ENCODE measurements at places on chromosomes 16 and 17. TPM values are rescaled to one million over a fixed set of nuclear protein-coding genes. Genes with fewer than 3 reads are reported as not detected.

The EFNB3 gene
- total RNA-seq, result 0.22 TPM

The KRTAP4-4 gene
- total RNA-seq, result not detected

The SLC9A5 gene
- total RNA-seq, result 0.22 TPM

The PPY gene
- total RNA-seq, result not detected

The CCL4L2 gene
- total RNA-seq, result not detected

The RHBDF1 gene
- total RNA-seq, result 12.6 TPM

The UTP18 gene
- total RNA-seq, result 26.2 TPM

The TCAP gene
- total RNA-seq, result under 0.01 TPM

The TLCD3B gene
- not detected for total RNA-seq

The FBF1 gene
- 3.8 TPM for total RNA-seq

The TIMP2 gene
- total RNA-seq, result 69.2 TPM

The TBC1D3K gene
- total RNA-seq, result not detected

The ENPP7 gene
- not detected for total RNA-seq

GRCh38 chr17:73759324-73759723 is 115.1 kb upstream of the SDK2 start:
- DNase-seq, result no peak

DNA sequence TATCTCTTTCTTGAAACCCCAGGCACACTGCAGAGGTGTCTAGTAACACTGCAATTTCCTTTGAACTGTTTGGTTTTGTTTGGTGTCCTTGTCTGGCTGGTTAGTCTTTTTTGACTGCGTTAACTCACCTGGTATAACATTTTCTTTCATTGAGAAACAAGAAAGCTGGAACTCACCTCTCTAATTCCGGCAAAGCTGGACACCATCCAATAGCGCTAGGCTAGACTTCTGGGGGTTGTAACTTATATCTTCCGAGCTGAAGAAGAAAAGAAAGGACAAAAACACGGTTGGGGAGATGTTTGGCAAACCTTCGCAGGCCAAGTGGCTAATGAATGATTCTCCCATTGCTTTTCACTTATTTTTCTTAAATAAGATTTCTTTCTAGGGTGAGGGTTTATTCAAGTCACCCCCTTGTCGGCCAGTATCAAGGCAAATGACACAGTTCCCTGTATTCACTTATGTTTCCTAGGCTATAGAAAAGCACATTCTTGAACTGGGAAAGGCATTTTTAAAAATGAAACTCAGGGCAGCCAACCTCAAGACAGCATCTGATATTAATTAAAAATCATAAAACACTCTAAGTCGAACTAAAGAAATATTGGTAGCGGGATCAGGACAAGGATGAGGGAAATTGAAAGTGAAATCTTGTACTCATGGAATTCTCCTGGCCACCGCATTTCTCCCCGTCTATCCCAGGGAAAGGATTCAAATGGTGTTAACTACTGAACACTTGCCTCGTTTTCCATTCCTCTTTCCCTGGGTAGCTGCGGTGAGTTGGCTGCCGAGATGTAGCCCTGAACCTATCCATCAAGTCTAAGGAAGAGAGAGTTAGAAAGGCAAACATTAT is 95.9 kb upstream of the ZFHX3 start:
- peak; percentile 41 for DNase-seq

- DNase-seq, result no peak
Observed at GRCh38 chr16:14263011-14263410, 191.9 kb downstream of the MRTFB start.

DNA sequence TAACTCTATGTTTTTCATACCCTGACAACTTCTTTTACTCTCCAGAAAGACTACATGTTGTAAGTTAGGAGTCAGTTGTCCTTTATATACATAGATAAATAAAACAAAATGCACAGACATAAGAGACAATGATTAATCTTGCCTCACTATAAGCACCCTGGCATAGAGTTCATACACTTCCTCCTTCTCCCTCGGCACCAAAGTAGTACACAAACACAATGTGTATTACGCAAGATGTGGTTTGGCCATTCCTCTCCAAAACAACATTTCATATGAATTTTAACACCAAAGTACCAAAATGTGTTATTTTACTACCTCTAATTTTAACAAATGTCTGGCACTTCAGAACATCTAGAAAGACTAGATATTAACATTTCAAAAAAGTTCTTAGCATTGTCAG is 17.2 kb upstream of the SLFN11 start:
- no peak for DNase-seq

GRCh38 chr16:82497139-82497538 is 129.6 kb upstream of the CDH13 start:
- no peak for DNase-seq

DNA sequence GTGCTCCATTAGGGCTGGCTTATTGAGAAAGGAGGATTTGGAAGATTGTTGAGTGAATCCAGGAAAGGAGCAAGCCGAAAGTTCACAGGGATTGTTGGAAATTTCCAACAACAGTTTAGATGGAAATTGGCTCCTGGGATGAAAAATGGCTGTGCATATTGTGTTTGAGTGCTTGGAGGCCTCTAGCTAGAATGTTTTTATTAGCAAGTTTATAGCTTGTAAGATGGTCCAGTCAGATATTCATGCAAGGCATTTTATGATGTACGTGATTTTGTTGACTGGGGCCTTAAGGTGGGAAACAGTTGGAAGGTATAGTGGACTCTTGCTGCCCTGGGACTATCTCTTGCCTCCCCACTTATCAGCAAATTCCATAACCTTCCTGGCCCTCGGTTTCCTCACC is 216.7 kb downstream of the PRKCA start:
- peak; percentile 20 for DNase-seq

DNA sequence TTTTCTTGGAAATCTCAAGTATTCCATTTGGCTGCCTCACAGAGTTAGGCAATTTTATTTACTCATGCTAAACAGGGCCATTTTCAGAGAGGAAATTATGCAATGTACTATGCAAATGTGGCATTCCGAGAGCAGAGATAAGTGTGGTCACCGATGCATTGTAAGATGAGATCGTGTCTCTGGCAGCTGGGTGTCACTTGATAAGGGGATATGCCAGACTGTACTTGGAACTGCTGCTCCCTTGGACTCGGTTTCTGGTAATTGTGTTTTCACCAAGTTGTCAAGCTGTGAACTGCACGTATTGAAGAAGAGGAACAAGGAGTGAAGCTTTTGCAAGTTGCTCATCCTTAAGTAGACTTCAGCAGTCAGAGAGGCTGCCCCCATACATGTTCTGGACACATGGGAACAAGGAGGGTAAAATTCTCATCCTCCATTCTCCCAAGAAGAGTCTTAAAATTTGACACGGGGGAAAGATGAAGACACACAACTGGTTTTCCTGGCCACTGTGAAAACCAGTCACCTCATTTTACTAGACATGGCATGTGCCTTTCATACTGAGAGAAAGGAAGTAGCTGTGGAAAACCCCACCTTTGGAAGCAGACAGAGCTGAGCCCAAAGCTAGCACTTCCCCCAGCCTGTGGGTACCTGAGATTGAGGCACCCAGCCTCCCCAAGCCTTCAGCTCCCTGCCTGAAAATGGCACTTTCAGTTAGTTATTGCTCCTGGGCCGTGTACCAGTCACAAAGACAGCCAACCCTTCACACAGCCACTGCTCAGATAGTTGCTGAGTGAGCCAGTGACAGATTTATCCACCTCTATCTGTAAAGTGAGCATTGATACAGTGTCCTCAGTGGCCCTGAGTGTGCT is 150.7 kb downstream of the SOCS1 start:
- peak; percentile 55 for DNase-seq

DNA sequence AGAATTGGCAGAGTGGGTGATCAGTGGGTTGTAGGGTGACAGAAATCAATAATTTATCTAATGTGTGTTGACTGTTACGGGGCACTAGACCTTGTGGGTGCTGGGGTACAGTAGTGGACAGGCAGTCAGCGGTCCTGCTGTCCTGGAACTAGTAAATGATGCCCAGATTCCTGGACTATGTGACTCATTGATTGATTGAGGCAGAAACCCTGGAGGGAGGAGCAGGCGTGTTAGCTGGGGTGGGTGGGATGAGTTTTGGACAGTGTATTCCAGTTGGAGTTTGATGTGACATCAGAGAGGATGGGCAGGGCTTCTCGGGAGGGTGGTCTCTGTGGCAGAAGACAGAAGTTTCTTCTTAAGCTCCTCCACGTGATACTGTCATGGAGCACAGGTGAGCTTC is 24.4 kb downstream of the PRMT7 start:
- no peak for DNase-seq

DNA sequence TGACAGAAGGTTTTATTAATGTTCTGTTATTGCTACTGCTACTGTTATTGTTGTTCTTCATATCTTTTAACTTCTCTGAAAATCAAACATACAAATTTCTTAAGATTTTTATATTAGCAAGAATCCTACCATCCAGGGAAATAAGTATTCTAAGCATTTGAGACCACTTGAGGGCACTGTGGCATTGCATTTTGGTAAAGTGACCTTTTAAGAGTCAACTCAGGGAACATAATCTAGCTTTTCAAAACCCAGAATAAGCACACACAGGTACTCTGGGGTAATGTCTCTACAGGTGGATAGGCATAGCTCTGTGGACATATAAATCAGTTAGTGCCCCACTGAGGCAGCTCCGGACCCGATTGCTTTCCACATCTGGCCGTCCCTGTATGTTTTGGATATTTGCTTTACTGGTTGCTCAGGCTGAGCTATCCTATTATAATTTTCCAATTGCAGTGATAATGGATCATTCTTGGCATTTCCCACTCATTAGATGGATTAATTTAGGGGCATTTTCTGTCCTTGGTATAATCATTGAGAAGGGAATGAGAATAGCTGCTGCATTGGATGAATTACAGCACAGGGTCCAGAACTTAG is 1425.1 kb upstream of the CDH8 start:
- DNase-seq, result peak; percentile 73

- peak; percentile 30 for DNase-seq
Observed at GRCh38 chr16:27690608-27691007, 140.7 kb downstream of the KATNIP start.

- no peak for DNase-seq
Observed at GRCh38 chr16:58506241-58507194, 6.6 kb downstream of the NDRG4 start.

DNA sequence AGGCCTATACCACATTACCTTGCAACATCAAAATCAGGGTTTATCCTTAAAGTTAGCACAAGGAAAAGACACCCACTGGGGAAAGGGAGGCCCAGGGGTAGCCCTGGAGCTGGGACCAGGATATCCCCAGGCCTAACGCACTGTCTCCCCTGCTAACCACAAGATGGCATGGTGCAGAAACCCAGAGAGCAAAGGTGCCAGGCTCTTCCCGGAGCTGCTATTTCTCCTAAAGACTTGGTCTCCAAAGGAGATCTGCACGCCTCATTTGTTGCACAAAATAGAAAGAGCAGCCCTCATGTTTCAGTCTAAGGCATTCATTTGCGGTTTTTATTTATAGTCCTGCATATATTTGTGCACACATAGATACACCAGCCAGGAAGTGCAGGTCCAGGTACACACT is 408.6 kb downstream of the SOX9 start:
- DNase-seq, result no peak

DNA sequence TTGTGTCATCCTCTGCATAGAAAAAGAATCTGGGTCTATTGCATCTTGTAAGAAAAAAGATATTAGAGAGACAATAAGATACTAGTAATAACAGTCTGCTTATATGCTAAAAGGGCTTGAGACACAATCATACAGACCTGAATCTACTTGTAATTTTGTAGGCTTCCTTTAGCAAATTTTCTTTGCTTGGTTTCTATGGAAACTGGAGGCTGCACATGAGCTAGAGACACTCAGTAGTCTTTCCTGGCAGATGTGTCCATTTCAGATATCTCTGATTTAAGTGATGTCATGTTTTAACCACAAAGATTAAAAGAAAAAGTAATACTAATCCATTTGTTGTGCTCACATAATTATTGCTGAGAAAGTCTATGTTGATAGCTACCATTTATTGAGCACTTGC is 123.9 kb upstream of the GNAO1 start:
- DNase-seq, result no peak

DNA sequence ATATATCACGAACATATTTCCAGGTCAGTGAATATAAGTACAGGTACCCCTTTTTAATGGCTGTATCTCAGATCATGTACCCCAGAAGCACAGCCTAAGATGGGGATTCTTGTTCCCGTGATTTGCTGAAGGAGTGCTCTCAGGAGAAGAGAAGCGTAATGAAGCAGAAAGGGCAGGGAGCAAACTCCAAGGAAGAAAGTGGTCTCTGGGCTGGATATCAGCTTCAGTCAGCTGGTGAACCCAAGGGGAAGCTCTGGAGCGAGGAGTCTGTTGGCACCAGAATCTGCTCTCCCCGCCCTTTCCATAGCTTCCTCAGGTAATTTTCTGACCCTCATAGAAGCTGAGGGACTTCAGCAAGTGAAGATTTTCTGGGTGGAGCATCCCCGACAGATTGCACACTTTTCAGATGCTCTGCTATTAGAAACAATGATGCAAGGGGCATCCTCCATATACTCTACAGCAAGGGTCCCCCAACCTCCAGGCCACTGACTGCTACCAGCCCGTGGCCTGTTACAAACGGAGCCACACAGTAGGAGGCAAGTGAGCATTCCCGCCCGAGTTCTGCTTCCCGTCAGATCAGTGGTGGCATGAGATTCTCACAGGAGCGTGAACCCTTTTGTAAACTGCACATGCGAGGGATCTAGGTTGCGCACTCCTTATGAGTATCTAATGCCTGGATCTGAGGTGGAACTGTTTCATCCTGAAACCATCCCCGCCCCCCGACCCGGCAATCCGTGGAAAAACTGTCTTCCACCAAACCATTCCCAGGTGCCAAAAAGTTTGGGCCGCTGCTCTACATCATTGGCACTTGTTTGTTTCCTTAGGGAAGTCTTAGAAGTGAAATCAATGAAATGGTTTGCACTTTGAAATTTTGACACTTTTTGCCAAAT is 4.4 kb downstream of the FAHD1 start:
- no peak for DNase-seq

GRCh38 chr16:86998196-86999001 is 318.8 kb downstream of the C16orf95 start:
- no peak for DNase-seq

DNA sequence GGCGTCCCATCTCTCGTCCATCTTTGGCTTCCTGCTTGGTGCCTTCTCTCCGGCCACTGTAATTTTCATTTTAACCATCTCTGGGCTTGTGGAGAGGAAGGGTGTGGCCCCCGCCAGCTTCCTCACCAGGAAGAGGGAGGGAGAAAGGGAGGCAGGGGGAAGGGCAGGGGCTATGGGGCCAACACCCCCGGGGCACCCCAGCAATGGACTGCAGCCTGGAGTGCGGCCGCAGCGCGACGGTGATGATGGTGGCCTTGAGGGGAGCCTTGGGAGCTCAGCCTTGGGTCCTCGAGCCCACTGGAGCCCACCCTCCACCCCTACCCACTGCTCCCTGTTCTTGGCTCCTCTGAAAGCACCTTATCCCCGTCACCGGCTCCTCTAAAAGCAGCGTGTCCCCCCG is 9.5 kb downstream of the METRNL start:
- peak; percentile 14 for DNase-seq

DNA sequence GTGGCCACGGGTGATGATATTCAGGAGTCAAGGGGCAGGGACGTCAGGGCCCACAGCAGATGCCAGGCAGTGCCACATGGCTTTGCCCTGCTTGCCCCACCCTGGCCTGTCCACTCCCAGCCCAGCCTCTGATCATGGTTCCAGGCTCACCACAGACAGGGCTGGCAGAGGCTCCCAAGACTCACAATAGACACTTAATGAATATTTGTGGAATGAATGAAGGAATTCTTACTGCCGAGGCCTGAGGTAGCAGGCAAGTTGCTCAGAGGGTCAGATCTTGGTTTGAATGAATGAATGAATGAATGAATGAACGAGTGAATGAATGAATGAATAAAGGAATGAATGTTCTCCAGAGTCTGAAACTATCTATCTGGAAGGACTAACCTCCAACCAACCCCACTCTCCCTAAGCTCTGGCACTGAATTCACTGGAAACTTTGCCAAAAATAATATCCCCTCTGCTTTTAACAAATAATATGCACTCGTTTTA is 60.9 kb downstream of the RAI1 start:
- peak; percentile 71 for DNase-seq

GRCh38 chr17:44782326-44782850 is 23.6 kb downstream of the ADAM11 start:
- DNase-seq, result no peak

All from lung microvascular endothelial cell (primary cell).